ENCODE measurements at places on chromosomes 11 and 22.

- DNase-seq, result no peak
Observed at GRCh38 chr11:125129316-125129993, 18.0 kb upstream of the TMEM218 start.

GRCh38 chr22:38435965-38436364, 19.0 kb downstream of the KCNJ4 start:
- DNase-seq, result no peak

DNA sequence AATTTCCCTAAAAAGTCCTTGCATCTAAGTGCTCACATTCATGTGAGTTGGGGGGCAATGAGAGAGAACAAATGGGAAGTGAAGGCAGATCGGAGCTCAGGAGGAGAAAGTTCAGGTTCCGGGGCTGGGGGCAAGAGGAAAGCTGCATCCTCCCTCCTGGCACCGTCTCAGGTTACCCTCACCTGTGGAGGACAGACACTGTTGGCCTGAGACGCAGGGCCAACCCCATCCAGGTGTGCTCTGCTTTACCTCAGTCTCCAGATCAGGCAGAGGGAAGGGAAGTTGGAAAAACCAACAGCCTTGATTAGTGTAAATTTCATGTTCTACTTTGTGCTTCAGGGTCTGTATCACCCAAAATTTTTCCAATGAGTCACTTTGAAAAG, 146.9 kb downstream of the TRIM29 start:
- DNase-seq, result no peak

DNA sequence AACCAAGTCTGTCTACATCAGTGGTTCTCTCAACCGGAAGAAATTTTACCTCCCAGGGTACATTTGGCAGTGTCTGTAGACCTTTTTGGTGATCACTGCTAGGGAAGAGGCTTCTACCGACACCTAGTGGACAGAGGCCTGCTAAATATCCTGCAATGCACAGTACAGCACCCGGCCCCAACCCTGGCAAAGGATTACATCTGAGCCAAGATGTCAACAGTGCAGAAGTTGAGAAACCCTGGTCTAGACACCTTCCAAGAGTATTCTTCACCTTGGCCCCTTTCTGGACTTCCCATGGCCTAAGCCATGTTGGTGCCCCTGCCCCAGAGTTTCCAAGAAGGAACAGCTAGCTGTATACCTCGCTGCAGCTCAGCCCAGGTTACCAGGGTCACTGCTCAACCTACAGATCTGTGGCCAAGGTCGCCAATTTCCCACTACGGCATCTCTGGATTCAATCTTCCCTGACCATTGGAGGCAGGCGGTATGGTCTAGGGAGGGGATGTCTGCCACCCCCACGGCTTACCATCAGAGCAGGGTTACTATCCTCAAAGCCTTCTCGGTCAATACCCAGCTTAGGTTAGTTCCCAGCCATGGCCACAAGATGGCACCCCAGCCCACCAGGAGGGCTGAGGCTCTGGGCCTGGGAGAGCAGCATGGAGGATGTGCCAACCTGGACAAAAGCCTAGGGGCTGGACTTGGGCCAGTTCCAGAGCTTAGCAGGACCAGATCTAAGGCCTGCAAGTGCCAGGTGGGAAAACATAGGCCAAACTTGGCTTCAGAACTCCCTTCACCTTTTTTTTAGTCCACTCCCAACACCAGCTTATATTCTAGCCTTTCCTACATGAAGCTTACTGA, 3.7 kb upstream of the KCNC1 start:
- DNase-seq, result peak; percentile 50

GRCh38 chr22:27846910-27847309, 45.4 kb upstream of the MN1 start:
- no peak for DNase-seq

GRCh38 chr22:28442711-28443525, 236.7 kb downstream of the TTC28 start:
- DNase-seq, result peak; percentile 53

GRCh38 chr11:27420722-27421572, 51.6 kb downstream of the LGR4 start:
- no peak for DNase-seq

GRCh38 chr22:25482868-25483639, 81.4 kb upstream of the GRK3 start:
- peak; percentile 58 for DNase-seq

DNA sequence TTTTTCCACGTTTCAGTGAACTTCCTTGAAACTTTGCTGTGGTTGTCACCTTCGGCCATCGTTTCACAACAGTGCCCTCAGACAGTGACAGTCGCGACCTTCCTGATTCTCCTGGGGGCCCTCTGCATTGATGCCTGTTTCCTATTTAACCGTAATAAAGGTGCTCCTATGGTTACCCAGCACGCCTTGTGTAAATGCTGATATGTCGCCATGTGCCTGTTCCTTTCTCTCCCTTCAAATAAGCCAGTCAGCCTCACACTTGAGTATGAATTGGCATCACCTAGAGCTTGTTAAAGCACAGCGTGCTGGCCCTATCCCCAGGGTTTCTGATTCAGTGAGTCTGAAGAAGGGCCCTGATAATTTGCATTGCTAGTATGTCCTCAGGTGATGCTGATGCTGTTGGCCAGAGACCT, 104.8 kb downstream of the MICAL2 start:
- no peak for DNase-seq

GRCh38 chr22:44550711-44551491, 52.9 kb upstream of the RTL6 start:
- DNase-seq, result no peak

DNA sequence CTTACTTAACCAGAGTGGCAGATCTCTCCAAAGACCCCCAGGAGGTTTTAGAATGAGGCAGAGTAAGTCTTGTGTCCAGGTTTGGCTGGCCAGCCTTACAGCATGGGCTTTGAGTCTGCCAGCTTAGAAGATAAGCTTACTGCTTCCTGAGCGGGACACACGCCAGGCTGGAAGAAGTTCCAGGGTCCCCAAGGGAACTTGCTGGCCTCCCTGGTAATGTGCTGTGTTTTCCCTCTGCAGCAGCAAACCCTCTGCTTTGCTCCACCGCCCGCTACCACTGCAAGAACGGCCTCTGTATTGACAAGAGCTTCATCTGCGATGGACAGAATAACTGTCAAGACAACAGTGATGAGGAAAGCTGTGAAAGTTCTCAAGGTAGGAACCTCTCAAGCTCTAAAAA, 154.2 kb downstream of the LDLRAD3 start:
- no peak for DNase-seq

GRCh38 chr11:17267576-17267975, 9.0 kb upstream of the NUCB2 start:
- DNase-seq, result no peak

GRCh38 chr22:48707763-48708557, 1119.7 kb downstream of the BRD1 start:
- no peak for DNase-seq

- no peak for DNase-seq
Observed at GRCh38 chr11:31664129-31664528, 147.0 kb downstream of the PAX6 start.

DNA sequence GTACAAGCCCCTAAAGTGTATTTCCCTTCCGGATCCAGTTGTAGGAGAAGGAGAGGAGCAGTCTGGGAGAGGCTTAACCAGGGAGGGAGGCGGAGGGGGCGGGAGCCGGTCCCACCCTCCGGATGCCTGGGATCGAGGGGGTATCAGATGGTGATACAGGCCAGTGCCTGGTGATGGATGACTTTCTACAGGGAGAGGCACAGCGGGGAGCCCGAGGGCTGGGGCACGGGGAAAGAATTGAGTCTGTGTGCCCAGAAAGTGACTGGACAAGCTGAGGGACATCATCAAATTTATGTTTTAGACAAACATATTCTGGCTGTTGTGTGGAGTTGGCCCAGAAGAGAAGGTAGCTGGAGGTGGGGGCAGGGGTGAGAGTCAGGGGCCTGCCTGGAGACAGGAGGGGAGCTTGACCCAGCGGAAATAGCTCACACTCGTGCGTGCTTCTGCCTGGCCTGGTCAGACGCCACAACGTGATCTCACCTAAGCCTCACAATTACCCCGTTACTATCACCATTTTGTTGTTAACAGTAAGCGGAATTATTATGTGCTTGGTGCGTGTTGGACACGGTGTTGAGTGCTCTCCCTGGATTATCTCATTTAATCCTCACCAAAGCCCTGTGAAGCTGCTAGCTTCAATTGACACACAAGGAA, 42.4 kb downstream of the AMPD3 start:
- no peak for DNase-seq

DNA sequence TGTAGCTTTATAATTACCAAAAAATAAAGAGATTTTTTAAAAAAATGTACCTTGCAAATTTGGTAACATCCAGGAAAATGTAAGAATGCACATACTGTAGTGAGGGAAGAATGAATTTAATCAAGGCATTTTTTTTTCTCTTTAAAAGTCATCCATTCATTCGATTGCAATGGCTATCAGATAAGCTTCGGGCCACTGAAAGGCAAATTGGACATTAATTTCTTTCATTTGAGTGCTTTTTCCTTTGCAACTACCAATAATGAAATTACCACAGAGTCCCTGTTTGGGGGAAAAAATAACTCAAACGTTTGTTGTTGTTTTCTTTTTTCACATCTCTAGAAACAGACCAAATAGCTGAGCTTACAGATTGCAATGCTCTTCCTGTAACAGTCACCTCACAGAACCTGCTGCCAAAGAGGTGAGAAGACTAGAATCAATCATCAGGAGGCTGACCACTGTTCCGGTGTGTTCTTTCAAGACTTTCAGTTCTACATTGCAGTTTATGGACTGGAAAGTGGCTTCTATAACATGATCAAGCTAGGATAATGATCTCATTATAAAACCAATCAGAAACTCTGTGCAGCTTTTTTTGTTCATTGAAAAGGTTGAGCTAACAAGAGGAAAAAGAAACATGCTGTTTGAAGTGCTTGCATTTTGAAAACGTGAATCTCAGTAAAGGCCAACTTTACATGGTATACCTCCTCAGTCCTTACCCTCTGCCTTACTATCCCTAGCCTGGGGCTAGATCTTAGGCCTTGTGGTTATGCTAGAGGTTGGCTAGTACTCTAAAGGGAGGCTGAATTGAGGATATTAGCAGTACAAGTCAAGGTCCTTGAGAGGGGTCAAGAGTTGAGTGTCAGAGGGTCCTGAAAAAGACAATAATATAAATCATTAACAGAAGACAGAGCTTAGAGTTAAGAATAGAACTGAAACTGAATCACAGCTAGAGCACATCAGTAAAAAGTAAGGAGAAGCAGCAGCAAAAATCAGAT, 1276.1 kb downstream of the LRRC4C start:
- no peak for DNase-seq

GRCh38 chr11:100602716-100603115, 84.4 kb upstream of the ARHGAP42 start:
- no peak for DNase-seq

DNA sequence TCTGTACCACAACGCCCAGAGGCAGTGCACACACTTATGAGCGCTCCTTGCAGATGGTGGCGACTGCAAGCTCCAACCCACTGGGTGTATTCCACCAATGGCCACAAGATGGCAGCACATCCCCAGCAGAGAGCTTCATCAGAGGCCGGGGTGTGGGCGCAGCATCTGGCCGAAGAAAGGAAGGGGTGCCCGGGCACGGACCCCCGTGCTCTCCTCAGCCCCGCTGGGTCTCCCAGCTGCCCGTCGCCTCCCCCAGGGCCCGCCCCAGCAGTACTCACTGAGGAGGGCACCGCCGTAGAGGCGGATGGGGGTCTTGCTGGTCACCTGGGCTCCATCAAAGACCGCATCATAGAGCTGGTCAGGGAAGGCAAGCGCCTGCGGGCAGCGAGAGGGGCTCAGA, 14.2 kb downstream of the TP53I11 start:
- peak; percentile 27 for DNase-seq

- no peak for DNase-seq
Observed at GRCh38 chr11:86192519-86193257, 51.9 kb upstream of the EED start.

DNA sequence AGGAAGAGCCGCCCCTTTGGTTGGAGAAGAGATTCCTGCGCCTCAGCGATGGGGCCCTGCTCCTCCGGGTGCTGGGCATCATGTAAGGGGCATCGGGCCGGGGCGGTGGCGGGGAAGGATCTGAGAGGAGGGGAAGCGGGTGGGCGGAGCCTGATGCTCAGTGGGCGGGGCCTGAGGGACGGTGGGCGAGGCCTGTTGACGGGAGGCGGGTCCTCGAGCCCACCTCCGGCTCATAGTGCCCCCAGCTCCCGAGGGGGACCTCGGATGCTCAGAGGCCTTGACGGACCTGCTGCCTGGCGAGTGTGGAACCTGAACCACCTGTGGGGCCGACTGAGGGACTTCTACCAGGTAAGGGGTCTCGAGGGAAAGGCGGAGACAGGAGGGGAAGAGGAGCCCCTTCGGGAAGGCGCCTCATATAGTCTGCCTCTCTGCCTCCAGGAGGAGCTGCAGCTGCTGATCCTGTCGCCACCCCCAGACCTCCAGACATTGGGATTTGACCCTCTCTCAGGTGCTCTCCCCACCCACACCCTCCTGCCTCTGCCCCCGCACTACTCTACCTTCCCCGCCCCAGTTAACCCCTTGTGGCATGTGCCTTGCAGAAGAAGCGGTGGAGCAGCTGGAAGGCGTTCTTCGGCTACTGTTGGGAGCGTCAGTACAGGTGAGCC, 799 bp downstream of the CCDC88B start:
- DNase-seq, result no peak

GRCh38 chr22:19686946-19687345, 27.4 kb upstream of the SEPTIN5 start:
- no peak for DNase-seq

DNA sequence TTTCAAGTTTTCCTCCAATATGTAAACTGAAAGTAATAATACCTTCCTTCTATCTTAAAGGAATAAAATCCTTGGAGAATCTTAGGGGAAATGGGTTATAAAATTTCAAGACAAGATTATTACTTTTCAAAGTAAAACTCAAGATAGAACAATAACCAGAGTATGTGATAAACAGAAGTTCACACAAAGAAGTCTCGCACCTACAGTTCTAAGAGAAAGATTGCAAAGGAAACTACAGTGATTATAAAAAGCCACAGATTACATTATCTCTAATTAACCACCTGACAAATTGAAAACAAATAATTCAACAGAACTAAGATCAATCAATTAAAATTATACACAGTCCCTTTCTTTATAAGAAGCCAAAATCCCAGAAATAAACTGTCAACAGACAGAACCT, 34.0 kb downstream of the AMBRA1 start:
- no peak for DNase-seq

DNA sequence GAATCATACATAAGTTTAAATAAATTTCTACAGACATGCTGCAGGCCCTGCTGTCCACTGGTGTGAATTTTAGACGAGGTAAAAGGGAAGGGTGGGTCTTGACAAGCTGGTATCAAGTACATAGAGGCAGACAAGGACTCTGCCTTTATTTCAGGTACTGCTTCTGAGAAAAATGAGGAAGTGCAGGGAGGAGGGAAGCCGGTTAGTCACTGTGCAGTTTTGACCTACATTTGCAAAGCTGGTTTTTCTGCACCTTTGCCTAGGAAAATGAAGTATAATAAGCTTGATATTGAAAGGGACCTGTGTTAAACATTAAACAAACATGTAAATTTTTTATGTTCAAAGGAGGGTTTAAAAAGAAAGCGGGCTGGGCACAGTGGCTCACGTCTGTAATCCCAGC, 24.6 kb downstream of the TMEM45B start:
- no peak for DNase-seq

DNA sequence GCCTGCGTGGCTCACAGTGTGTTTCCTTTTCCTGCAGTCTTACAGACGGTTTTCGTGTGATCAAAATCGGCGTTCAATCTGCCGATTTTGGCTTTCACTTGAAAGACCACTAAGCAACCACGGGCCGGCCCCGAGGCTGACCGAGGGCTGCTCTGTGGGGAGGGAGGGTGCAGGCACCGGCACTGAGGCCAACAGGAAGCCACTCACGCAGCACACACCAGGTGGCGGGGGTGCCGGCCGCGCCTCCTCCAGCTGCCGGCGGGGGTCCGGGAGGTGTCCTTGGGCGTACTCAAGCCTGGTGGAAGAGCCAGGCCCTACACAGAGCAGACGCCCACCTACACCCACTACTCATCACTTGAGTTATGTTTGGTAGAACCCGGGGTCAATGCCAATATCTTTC, 14.3 kb downstream of the TOLLIP start:
- no peak for DNase-seq
